Fibroblast of skin of right quadriceps (primary cell): ENCODE measurements at places on chromosomes 16 and 17.

DNA sequence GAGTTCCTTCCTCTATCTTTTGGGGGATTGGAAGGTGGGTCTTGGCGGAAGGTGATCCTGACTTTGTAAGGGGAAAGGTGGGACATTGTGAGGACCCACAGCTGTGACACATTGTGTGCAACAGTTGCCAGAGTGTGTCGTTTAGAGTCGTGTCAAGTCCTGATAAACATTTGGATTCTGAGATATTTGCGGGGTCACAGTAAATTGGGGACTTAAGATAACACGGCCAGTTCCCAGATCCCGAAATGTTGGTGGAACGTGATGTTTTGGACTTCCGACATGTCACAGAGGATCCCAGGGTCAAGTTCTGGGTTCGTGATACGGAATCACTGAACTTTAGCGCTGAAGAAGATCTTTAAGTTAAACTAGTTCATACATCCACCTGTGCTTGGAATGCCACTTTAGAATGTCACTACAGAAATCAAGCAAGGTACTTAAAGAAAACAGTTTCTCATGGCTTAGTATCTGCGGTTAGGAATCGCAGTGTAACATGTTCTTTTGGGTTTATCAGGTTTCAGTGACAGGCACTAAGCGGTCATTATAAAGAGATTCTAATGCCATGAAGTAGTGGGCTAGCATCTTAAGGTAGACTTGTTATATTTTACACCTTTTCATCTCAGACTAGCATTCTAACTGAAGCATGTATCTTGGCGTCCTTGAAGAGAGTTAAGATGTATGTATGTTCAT, 815 bp downstream of the ATAD5 start:
- no peak for DNase-seq

- no peak for DNase-seq
These were observed 5.1 kb upstream of the MYO1D start for GRCh38 chr17:32882029-32882428.

- no peak for DNase-seq
These were observed 1.7 kb upstream of the ROGDI start for GRCh38 chr16:4803898-4804762.

- DNase-seq, result no peak
These were observed 21.8 kb downstream of the SDR42E2 start for GRCh38 chr16:22183901-22184614.

DNA sequence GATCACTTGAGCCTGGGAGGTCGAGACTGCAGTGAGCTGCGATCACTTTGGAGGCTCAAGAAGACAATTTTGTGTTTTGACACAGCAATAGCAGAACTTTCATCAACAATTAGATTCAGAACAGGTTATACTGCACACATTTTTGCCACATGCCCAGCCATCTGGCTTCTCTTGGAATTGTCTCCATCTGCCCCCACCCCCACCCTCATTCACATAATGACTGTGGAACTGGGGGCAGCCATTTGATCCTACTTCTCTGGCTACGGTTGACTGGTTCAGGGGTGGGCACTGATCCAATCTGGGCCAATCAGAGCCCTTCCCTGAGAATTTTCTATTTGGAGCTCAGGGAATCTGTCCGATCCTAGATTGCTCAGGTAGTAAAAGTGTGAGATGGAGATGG, 14.0 kb downstream of the TMEM92 start:
- no peak for DNase-seq

- no peak for DNase-seq
These were observed 18.9 kb upstream of the HYDIN start for GRCh38 chr16:71249399-71249798.

DNA sequence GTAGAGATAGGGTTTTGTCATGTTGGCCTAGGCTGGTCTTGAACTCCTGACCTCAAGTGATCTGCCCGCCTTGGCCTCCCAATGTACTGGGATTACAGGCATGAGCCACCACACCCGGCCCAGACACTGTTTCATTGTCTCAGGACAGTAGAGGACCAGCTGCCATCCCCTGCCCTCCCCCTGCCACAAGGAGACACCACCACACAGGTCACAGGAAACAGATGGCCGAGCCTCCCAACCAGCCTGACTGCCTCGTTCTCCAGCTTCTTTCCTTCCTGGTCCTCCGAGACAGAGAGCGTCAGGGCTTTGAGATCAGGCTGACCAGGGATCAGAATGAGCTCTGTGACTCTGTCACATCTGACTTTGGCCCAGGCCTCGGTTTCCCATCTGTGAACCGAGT, 20.8 kb upstream of the RNPS1 start:
- DNase-seq, result no peak

DNA sequence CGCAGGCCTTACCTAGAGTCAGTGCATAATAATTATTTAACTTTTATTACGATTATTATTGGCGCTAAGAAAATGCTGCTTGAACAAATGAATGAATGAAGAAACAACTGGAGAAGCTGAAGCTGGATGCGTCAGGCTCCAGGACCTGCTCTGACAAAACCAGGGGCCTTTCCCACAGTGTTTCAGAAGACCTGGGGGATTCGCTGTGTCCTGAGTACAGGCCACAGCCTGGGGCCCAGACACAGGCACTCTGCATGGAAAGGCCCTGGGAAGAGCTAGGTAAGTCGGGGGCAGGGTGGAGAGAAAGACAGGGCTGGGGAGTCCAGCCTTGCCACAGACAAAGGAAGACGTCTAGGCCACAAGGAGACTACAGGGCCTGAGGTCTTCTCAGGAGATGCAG, 226.1 kb downstream of the ZNF423 start:
- no peak for DNase-seq

DNA sequence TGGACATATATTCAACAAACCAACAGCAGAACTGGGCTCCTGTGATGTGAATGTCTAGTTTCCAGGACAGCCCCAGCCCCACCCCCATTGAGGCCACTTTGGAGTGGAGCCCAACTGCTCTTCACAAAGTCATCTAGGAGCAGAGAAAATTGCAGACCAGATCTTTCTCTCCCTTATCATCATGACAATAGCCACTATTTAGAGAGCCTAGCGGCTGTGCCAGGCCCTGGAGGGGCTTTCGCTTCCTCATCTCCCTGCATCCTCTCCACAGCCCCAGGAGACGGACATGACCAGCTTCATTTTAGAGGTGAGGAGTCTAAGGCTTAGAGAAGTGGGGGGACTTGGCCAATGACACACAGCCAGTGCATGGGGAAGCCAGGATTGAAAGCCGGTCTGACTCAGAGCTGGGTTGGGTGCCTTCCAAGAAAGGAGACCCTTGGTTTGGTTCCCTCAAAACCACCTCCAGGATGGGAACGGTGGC, 1.4 kb downstream of the PRSS8 start:
- DNase-seq, result no peak

- DNase-seq, result no peak
These were observed 87.2 kb downstream of the LITAF start for GRCh38 chr16:11499295-11500089.

DNA sequence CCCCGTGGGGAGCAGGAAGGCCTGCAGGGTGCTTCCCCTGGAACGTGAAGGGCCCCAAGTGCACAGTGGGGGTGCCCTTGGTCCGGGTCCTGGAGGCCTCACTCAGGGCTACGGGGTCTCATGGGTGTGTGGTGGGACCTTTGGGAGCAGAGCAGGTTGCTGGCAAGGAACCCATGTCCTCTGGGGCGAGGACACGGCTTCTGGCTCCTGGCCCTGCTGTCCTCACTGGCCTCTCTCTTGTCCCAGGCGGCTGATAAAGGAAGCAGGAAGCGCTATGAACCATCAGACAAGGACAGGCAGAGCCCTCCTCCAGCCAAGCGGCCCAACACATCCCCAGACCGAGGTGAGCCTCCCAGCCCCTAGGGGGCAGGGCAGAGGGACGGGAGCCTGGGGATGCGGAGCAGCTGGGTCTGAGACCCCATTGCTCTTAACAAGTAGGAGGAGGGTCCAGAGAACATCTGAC, 9.8 kb upstream of the IL17C start:
- DNase-seq, result no peak

GRCh38 chr17:78179372-78179771, 7.5 kb downstream of the TK1 start:
- DNase-seq, result peak; percentile 26

DNA sequence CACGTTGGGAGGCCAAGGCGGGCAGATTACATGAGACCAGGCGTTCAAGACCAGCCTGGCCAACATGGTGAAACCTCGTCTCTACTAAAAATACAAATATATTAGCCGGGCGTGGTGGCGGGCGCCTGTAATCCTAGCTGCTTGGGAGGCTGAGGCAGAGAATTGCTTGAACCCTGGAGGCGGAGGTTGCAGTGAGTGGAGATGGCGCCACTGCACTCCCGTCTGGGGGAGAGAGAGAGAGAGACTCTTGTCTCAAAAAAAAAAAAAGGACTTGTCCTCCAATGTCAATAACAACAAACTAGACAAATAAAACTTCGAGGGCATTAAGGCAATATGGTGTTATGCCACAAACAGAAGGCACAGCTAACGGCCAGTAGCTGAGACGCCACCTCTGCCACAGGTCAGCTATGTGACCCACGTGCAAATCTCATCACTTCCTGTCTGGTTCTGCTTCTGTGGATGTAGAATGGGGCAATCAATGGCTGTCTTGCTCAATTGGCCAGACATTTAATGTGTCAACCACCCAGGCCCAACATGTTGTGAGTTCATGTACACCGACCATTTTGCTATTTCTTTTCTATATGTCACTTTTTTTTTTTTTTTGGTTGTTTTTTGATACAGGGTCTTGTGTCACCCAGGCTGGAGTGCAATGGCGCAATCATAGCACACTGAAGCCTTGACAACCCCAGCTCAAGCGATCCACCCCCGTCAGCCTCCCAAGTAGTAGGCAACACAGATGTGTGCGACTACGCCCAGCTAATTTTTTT, 834 bp upstream of the TXNDC11 start:
- peak; percentile 29 for DNase-seq

- no peak for DNase-seq
These were observed 28.1 kb downstream of the SERPINF1 start for GRCh38 chr17:1789936-1790335.

GRCh38 chr17:17077101-17077500, 34.8 kb downstream of the MPRIP start:
- DNase-seq, result no peak

- DNase-seq, result peak; percentile 51
These were observed 1.0 kb upstream of the C16orf74 start for GRCh38 chr16:85751698-85752501.

GRCh38 chr16:1706386-1707192, 594 bp downstream of the MAPK8IP3 start:
- no peak for DNase-seq

DNA sequence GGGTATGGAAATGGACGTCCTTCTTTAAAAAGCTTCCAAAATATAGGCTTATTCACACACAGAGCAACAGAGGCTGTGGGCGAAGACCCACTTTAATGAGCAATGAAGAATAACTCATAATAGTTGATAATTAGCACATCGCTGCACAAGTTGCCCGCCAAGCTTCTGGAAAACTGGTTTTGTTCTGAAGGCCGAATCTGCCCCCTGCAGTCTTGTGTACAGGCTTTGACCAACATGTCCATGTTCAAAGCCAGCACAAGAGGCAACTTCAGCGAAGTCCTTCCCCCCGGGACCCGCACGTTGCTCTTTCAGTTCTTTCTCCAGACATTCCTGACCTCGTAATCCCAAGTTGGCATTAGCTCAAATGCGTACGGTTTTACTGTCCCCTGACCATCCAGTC, 73.3 kb downstream of the IRX5 start:
- no peak for DNase-seq

- DNase-seq, result no peak
These were observed 555 bp downstream of the HDAC5 start for GRCh38 chr17:44122816-44123355.

GRCh38 chr17:8153525-8153956, 1.3 kb upstream of the PER1 start:
- peak; percentile 98 for DNase-seq

- DNase-seq, result no peak
These were observed 7.0 kb downstream of the KATNB1 start for GRCh38 chr16:57742543-57742942.

DNA sequence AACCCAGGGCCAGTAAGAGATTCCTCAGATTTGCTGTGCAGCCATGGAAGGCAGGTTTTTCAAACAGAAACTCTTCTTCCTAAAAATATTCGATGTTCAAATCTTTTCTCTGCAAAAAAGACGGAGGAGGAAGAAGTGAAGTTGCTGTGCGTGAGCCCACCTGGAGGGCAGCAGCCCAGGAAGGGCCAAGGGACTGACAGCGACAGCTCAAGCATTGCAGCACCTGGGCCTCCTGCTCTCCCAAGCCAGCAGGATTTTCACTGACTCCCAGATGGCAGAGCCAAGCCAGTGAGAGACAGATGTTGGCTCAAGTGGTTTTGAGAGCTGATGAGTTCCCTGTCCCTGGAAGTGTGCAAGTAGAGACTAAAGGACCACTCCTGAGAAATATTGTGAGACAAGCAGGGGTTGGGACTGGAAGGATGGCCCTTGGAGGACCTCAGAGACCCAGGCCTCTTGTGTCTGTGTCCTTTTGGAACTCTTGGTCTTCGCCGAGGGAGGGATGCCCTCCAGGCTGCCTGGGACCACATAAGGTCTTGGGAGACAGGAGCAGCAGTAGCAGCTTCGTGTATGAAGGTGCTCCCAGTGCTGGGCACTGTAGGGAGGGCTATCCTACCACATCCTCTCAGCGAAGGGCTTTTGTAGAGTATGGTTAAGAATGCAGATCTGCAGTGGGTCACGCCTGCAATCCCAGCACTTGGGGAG, 29.3 kb upstream of the TNFRSF13B start:
- DNase-seq, result no peak

DNA sequence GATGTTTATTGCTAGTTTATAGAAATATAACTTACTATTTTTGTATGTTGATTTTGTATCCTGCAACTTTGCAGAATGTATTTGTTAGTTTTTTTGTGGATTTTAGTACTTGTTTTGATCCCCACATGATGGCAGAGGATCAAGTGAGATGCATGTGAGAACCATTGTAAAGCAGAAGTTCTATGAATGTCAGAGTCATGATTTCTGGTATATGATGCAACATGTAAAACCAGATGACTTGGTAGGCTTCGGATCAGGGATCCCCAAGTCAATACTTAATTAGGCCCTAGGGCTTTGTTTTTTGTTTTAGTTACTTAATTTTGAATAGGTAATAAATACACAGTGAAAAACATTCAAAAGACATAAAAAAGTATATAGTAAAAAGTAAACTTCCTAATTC, 45.8 kb downstream of the ESRP2 start:
- no peak for DNase-seq

GRCh38 chr16:71649704-71650103, 23.7 kb downstream of the MARVELD3 start:
- DNase-seq, result no peak

DNA sequence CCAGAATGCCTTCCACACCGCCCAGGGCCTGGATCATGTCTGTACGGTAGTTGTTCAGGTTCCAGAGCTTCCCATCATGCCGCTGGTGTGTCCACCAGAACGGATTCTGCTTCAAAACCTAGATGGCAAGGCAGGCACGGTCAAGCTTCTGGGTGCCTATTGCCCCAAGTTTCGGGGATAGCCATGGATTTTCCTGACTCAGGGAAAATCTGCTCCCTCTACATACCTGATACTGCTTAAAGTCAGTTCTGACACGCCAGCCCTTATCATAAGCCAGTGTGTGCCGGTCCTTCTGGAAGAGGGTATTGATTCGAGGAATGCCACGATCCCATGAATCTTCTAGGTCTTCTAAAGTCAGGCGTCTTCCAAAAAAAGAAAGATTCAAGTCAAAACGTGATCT, 11.4 kb upstream of the RILP start:
- no peak for DNase-seq
